ENCODE measurements at places on chromosomes 7 and 10. TPM values are rescaled to one million over a fixed set of nuclear protein-coding genes. Genes with fewer than 3 reads are reported as not detected.
A peak's percentile ranks its signal among the peaks of the same experiment; 100 is the strongest.

The NRCAM gene
- 0.57 TPM for total RNA-seq

The ADARB2 gene
- total RNA-seq: not detected

The CDHR1 gene
- 1.3 TPM for total RNA-seq

The OGDHL gene
- 11.5 TPM for total RNA-seq

The NOC3L gene
- 8.9 TPM for total RNA-seq

The TET1 gene
- 1.2 TPM for total RNA-seq

The AGAP4 gene
- 10.0 TPM for total RNA-seq

DNA sequence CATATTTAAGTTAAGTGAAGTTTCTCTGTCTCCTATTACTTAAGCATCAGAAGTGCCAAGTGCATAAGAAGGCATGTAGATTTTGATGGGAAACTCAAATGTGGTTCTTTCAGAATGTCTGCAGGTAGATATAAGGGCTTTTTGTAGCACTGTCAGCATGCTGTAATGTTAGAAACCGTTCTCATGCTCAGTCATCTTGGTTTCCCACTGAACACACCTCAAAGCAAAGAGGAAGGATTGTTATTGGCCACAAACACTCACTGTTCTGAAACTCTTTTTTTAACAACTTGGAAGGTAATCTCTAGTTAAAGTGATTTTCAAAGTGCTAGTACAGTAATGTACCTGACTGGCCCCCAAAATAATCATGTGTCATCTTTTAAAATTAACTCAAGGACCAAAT, 126.0 kb downstream of the AASS start:
- DNase-seq: no peak

DNA sequence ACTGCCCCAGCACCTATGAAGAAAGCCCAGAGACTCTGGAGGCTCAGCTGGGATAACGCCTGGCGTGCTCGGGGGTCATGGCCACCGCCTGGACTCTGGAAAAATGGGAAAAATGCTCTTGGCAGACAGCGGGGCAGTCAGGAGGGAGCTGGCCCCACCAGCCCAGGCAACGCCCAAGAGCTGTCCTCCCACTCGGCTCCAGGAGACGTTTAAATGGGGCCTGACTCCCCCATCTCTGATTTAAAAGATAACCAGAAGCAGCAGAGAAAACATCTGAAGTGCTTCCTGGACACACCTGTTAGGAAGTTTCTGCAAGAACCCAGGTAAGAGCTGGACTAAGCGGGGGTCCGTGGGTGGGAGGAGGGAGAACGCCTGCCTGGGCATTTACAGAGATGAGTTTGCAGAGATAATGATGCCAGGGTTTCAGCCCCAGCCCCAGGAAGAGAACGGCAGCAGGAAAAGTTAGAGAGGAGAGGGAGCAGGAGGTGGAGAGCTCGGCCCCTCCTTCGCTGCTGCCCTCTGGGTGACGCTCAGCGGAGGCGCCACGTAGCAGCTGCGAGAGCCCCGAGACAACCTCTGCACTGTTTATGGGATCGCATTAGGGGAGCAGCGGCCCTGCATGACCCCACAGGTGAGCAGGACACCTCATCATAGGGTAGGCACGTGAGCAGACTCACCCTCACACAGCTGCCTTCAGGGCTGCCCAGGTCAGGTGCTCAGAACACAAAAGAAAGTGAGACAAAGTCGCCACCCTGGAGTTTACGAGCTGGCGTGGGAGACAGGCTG, 83.5 kb upstream of the INSIG1 start:
- peak; percentile 67 for DNase-seq

DNA sequence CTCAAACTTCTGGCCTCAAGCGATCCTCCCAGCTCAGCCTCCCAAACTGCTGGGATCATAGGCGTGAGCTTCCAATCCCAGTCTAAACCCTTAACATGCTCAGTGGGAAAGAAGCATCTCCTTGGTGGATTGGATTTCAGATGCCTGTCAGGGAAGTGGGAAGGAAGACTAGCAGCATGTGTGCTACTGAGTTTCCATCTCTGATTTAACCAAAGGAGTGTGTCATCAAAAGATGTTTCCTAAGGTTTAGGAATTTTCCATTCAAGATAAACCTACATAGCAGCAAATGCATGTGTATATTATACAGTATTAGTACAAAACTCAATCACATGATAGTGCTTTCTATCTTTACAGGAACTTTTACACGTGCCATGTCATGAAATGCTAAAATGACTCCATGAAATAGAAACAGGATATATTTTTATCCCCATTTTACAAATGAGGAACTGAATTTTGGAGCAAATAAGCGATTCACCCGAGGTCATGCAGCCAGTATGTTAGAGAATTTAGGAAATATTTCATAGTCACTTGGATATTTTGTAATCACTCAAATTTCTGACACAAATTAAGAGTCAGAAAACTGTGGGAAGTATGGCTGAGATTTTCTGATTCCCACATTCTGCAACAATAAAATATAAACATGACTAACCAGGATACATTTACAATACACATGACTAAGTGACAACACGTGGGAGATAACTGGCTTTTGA, 11.4 kb upstream of the TMEM26 start:
- no peak for DNase-seq

DNA sequence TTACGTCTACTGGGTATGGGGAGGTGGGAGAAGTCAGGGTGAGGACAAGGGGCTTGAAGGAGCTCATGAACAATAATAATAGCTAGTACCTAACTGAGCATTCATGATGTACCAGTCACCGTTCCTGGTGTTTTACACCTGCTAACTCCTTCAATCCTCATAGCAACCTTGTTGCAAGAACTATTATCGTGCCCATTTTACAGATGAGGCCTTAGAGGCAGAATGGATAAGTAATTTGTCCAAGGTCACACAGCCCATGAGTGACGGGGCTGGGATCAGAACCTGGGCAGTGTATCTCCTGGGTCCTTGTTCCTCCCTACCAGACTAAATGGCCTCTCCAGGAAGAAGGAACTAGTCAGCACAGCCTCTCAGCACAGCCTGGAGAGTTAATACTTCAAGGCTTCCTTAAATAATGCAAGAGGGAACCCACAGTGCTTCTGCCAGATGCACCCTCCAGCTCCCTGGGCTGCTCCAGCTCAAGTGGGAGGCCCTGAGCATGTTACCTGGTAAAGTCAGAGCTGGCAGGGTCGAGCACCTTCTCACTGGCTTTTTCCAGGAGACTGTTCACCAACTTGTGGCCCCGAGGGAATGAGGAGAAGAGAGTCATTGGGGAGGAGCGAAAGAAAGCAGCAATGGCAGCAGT, 28.8 kb downstream of the RRP12 start:
- DNase-seq: no peak

- DNase-seq: no peak
Observed at GRCh38 chr7:122212754-122213153, 68.7 kb upstream of the AASS start.

DNA sequence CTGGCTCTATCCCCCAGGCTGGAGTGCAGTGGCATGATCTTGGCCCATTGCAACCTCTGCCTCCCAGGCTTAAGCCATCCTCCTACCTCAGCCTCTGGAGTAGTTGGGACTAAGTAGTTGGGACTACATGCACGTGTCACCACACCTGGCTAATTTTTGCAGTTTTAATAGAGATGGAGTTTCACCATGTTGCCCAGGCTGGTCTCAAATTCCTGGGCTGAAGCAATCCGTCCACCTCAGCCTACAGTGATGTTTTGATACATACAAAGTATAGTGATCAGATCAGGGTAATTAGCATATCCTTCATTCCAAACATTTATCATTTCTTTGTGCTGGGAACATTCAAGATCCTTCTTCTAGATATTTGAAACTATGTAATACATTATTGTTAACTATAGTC, 22.5 kb upstream of the TNKS2 start:
- no peak for DNase-seq

DNA sequence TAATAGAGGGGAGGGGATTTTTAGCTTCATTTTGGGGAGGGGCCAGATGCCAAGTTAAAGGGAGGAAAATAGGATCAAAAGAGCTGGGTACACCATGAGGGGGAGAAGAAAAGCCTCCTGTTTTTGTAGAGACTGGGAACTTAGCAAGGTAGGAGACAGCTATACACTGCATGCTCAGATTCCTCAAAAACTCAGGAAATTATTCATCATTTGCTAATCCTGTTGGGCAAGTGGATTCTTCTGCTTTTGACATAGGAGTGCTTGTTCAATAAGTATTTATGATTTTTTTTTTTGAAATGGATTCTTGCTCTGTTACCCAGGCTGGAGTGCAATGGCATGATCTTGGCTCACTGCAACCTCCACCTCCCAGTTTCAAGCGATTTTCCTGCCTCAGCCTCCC, 73.4 kb downstream of the LYZL2 start:
- no peak for DNase-seq

- no peak for DNase-seq
Observed at GRCh38 chr10:24086296-24087086, 122.4 kb upstream of the KIAA1217 start.

- no peak for DNase-seq
Observed at GRCh38 chr10:21511946-21512572, 13.4 kb downstream of the SKIDA1 start.

DNA sequence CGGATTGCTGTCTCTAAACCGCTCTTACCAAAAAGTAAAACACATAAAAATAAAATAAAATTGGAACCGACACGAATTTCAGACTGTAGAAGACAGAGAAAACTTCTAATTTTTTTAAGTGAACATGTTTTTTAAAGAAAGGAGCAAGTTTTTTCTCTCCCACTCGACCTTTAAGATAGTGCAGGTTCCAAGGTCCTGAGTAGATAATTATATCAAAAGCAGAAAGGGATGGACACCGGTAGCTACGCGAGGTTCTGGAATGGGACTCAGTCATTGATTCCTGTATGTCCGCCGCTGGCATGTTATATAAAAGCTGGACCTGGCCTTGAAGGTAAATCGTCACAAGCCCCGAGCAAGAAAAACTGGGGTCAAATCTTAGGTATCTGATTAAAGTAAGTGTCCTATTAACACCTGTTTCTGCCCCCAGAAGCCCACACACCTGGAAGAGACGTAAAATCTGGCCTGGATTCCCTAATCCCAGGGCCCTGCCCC, 462 bp upstream of the CISD1 start:
- no peak for DNase-seq

GRCh38 chr7:151383638-151384351, 26.0 kb downstream of the WDR86 start:
- DNase-seq: no peak

DNA sequence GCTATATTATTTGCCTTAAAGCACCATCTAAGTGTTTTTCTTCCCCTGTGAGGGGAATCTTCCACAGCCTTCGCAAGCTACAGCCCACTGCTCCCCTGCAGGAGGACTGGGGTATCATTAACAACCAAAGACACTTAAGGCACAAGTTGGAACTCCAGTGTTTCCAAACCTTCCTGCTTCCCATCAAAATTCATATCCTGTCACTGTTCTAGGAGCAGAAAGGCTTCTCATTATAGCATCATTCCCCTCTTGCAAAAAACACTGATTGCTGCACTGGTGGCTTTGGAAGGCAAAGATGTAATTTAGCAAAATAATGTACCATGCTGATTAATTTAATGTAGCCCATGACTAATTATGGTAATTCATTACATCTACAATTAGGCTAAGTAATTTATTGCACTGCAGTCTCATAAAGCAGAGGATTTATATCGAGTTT, 207.2 kb downstream of the SKAP2 start:
- no peak for DNase-seq

- peak; percentile 43 for DNase-seq
Observed at GRCh38 chr10:48568546-48568945, 36.3 kb downstream of the ARHGAP22 start.

DNA sequence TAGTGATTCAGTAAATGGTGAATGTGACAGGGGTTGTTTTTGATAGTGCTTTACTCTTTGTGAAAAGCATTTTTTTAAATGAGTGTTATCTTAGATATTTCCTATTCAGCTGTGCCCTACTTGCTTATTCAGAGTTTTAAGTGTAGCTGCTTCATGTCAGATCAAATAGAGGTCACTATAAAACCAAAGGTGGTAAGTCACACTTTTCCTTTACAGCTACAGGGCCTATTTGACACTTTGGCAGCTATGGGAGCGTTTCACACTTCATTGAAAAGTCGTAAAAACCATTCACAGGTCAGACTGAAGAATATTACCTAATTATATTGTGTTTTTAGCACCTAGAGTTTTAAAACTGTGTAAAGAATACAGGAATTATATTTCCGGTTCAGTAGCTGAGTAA, 67.3 kb downstream of the ANKIB1 start:
- DNase-seq: no peak

GRCh38 chr7:79464051-79464450, 10.6 kb upstream of the MAGI2 start:
- DNase-seq: no peak

DNA sequence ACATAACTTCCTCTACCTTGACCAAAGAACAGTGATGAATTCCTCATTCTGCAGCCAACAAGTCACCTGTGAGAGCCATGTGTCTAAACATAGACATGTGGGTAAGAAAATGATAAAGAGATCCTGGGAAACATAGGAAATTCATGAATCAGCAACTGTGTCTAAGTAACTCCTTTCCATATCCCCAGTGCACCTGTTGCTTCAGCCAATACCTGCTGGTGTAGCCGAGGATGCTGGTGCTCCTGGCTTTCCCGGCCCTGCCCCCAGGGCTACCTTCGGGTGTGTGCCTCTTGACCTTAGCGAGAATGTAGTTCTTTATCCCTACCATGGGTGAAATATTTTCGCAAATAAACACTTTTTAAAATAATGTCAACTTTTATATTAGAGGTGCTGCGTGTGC, 114.1 kb downstream of the OR13A1 start:
- no peak for DNase-seq

DNA sequence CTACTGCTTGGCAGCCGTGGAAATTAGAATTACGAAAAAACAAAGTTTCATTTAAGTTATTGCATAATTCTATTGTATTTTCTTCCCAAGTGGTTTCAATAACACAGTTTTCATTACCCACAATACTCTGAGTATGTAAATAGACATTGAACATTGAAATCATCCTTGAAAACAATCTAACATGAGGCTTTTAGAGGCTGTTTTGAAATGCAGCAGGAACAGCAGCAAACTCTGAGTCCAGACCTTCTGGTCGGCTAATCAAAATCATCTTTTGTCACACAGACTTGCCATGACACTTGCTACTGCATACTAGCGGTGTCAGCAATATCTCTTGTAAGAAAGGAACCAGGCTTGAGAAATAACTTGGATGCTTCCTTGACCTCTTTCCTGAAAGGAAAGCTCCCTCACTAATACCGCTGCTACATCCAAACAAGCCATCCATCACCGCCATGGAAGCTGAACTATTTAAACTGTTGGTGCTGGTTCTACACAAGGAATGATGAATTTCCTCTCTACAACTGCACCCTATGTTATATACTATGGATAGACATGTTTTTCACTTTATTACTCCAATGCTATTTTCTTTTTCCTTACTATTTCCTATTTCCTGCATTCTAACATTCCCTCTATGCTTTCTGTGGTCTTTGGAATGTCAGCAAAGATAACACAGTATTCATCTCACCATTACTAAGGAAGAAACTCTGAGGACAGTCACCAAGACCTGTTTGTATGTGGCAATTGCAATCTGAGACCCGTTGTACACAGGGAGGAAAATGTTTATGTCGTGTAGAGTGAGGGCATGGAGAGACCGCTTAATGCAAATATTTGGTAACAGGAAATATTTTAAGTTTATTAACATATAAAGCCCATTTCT, 130.8 kb downstream of the ITGA8 start:
- no peak for DNase-seq

GRCh38 chr7:152527610-152528032, 91.8 kb upstream of the KMT2C start:
- DNase-seq: no peak

GRCh38 chr7:107742678-107743566, 1.0 kb upstream of the CBLL1 start:
- peak; percentile 80 for DNase-seq

GRCh38 chr10:75611172-75611992, 180.0 kb downstream of the LRMDA start:
- no peak for DNase-seq

- DNase-seq: no peak
Observed at GRCh38 chr7:2212906-2213305, 19.8 kb downstream of the MAD1L1 start.
